ENCODE measurements at places on chromosomes 7 and 10.

- DNase-seq, result no peak
Measured at GRCh38 chr10:42753507-42754154, 29.0 kb upstream of the BMS1 start.

DNA sequence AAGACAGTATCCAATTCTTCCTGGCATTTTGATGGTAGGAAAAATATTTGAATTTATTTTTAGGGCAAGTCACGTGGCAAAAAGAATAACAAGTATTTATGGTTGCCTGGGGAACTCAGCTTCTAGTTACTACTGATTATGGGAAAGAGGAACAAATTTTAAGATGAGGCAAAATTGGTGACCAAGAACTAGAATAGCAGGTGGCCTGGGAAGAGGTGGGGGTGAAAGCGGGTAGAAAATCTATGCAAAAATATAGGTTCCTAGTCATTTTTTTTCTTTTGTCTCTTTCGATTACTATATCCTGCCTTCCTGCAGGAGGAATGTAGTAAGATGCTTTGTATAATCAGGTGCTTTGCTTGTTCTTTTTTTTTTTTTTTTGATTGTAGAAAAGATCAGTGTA lies 27.8 kb downstream of the ENTPD1 start:
- DNase-seq, result no peak

GRCh38 chr10:113385021-113385999 lies 167.5 kb upstream of the HABP2 start:
- DNase-seq, result peak; percentile 42

DNA sequence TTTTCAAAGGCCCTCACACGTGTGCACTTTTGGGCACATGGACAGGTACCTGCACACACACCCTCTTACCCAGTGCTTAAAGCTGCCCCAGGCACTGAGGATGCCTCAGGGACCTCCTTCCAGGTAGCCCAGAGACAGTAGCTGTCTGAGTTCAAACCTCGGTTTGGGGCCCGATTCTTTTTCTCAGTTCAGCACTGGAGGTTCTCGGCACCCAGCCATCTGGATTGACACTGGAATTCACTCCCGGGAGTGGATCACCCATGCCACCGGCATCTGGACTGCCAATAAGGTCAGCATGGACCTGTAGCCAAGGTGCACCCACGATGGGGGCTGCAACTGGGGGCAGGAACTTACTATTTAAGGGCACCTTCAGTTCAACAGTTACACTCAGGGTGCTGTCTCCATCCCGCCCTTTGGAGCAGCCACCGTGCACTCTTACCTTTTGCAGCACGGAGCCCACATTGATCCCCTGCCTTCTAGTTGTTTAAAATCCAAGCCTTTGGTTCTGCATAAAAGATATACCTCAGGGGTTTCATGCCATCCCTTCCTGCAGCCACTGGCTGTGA lies 17.7 kb downstream of the CPA5 start:
- no peak for DNase-seq

DNA sequence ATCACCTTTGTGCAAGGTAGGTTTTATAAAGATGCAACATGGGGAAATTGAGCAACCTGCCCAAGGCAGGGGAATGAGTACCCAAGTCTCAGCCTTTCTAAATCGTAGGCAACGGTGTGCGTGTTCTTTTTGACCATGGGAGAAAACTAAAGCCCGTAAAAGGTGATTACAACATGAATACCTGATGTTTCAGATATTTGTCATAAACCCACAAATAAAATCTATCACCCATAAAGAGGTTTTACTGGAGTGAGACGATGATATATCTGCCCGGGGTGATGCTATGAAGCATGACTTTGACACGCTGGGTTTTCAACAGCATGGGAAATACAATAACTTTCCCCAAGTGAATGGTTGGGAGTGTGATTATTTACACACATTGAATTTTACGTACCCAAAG lies 406.3 kb upstream of the KLF6 start:
- DNase-seq, result no peak

DNA sequence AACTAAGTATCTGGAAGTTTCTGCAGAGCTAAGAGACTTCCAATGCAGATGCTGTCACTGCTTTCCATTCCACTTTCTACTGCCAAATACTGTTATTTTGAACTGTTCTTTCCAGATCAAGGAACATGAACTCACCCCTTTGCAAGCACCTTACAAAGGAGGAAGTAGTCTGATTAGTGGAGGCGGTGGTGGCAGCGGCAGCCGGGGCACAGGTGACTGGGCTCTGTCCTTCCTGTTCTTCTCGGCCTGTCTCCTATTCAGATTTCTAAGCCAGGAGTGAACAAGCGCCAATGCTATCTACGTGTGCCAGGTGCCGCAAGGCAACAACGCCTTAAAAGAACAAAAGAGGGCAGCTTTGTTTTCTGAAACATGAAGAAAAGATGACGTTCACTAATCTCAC lies 44.9 kb downstream of the BEND7 start:
- no peak for DNase-seq

DNA sequence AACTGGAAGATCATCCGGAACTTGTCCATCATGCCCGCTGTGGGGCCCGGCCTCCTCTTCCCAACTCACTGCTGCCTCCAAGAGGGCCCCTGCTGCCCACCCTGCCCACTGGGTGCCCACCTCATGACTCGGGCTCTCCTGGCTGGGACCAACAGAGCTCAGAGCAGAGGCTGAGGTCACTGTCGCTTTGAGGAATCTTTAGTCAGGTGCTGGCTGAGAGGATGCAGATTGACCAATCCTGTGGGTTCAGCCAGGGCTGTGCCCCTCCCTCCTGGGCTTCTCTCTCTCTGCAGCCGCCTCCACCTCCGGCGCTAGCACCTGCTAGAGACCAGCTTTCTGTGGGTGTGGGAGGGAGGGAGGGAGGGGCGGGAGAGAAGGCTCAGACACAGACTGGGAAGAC lies at the start of gene CALHM1:
Gene CALHM1, minus strand, starts transcription at position 181 of the 400 bp plus-strand sequence. Its CDS starts 149 bp downstream, at position 32.
- peak; percentile 51 for DNase-seq

DNA sequence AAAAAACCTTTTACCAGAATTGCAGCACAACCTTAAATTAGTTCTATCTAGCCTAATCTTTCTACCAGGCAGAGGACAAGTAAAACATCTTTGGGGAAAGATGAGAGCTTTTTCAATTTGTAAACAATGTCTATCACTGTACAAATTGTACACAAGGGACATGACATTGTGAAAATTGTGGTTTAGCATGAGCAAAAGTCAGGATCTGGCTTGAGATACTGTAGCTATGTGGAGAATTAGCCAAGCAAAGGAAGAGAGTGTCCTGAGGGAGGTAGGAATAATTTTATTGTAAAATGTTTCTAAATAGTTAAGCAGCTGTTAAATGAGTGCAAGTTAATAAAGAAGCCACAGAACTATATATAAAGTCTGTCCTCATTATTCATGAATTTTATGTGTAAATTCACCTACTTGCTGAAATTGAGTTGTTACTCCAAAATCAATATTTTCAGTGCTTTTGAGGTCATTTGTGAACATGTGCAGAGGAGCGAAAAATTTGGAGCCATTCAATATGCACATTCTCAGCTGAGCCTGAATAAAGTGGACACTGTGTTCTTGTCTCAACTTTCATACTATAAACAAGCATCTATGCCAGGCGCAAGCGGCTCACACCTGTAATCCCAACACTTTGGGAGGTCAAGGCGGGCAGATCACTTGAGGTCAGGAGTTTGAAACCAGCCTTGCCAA lies 42.8 kb upstream of the POM121L12 start:
- no peak for DNase-seq

DNA sequence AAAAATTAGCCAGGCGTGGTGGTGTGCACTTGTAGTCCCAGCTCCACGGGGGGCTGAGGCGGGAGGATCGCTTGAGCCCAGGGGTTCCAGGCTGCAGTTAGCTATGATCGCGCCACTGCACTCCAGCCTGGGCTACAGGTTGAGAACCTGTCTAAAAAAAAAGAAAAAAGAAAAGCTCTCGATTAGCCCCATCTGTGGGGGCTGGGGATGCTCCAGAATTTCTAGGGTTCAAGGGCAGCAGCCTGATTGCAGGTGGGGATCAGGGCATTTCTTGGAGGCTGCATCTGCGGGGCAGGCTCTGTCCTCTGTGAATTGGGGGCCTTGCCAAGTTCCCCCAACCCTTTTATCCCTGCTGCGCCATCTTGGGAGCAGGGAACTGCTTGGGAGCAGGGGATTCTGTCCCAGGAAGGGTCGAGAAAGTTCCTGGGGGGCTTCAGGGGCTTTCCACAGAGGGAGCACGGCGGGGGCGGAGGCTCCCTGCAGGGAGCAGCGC lies 651 bp upstream of the ARPC1A start:
- no peak for DNase-seq

GRCh38 chr10:48958598-48959190 lies 19.1 kb upstream of the LRRC18 start:
- DNase-seq, result no peak

GRCh38 chr10:5266351-5266750 lies 69.7 kb downstream of the AKR1C4 start:
- DNase-seq, result no peak

DNA sequence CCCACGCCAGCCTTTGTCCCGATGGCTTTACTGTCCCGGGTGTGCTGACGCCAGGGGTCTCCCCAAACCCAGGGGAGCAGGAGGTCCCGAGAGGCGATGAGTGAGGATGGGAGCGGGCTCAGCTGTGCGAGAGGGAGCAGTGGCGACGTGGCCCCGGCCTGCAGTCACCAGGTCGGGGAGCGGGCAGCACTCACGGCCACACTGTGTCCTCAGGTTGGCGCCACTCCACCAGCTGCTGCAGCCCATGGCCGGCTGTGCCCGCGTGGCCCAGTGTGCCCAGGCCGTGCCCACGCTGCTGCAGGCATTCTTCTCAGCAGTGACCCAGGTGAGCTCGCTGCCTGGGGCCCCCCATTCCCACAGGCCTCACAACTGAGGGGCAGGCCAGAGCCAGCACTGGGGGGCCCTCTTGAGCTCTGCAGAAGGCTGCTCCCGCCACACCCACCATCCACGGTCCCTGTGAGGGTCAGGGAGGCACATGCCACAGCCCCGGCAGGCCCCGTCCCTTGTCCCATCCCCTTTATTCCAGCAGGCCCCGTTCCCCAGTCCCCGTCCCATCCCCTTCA lies 13.3 kb downstream of the AP5Z1 start:
- DNase-seq, result no peak

DNA sequence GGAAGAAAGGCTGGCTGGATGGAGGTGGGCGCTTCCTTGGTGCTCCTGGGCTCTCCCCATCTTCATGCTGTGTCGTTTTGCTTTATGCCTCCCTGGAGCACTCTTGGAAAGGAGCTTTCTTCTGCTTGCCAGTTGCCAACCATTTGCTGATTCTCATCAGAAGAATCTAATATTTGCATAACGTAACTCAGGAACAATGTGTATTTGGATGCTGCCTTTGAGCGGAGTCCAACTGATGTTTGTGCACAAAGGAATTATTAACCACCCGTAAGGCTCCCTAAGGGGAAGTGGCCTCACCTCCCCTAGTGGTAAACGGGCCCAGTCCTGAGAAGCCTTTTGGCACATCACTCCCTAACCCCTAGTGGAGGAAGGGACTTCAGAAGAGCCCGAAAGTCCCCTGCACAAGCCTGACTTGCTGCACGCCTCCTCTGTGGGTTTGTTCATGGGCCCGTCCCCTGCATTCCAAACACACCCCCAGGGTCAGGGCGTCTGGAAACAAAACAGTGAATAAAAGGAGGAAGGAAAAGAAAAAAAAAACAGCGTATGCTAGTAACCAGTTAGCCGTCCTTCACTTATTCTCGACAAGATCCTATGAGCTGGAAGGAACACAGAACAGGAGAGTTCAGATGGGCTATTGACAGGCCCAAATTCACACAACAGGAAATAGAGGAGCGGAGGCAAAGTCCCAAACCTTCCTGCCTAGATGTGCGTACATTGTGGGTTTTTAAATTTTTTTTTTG lies 602.2 kb downstream of the LRMDA start:
- DNase-seq, result no peak

DNA sequence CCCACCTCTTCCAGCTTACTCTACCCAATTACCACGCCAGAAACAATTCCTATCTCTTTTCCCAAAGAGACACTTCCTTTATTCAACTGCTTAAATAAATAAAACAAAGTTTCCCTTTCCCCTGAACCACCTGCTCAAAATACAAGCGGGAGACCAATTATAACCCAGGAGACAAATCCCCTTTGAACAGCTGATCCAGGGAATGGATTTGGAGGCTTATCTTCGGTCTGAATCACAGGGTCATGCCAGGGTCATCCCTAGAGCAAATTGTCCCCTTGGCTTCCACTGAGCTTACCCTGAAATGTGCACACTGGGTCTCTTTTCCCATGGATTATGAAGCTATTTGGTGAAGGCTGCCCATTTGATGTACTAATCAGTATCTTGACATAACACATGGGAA lies 99.9 kb upstream of the JAZF1 start:
- DNase-seq, result no peak

- DNase-seq, result no peak
Measured at GRCh38 chr10:117578490-117578889, 35.9 kb downstream of the EMX2 start.

GRCh38 chr10:32190890-32191491 lies 134.8 kb upstream of the KIF5B start:
- peak; percentile 20 for DNase-seq

- DNase-seq, result peak; percentile 63
Measured at GRCh38 chr7:141654551-141654950, 47.4 kb downstream of the DENND11 start.

All from NCI-H2171 treated with DMSO at 0.1 percent for 48 hours (cell line).